Aorta (tissue), 5 donors: ENCODE measurements at places on chromosomes 2 and 18. TPM values are rescaled to one million over a fixed set of nuclear protein-coding genes. Genes with fewer than 3 reads are reported as not detected.

GRCh38 chr2:113201496-113202304 lies 27.9 kb downstream of the PSD4 start:
- H3K4me1 ChIP-seq: no peaks in the 10 kb centered on the region
- DNase-seq: peak; percentile 64
- H3K27me3 ChIP-seq: no peaks in the 10 kb centered on the region
- H3K4me3 ChIP-seq: no peak overlapping the region
- H3K27ac ChIP-seq: no peak overlapping the region

DNA sequence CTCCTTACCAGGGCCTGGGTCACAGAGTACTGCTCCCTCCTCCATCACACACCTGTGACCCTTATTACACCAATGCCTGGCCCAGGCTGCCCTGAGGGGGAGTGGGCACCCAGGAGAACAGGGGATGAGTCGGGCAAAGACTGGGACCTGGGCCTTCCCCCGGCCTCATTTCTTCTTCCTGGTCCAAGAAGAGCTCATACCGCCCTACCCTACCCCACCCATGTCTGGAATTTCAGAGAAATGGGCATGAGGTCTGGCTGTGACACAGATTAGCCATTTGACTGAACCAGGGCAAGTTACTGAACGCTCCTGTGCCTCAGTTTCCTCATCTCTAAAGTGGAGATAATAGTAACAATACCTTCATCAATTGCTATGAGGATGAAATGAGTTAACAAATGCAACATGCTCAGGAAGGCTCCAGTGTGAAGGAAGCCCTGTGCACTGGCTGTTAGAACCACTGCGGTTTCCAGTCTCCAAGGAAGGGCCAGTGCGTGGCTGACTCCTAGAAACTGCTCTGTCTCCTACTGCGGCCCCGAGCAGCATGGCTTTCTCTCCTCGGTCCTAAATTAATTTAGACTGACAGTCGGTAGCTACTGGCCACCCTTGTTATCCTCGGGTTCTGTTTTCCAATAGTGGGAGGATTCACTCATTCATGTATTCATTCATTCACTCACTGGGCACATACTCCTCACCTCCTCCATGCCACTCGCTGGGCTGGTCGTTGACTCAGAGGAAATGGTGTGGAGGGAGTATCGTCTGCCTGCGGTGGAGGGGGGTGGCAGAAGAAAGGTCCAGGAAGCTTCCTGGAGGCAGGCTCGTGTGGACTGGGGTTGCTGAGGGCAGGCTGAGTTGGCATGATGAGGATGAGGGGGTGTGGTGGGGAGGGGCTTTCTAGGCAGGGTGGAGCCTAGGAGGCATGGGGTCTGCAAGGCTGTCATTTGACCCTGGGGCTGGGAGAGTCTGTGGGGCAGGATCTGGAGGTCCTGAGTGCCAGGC lies 175.6 kb downstream of the GLI2 start:
- no peak overlapping the region for H3K4me3 ChIP-seq
- peaks cover 11% of the 10 kb centered on the region for H3K4me1 ChIP-seq
- H3K36me3 ChIP-seq: no peaks in the 10 kb centered on the region
- H3K27ac ChIP-seq: no peak overlapping the region

- no peaks in the 10 kb centered on the region for H3K4me1 ChIP-seq
- H3K4me3 ChIP-seq: no peak overlapping the region
- no peak overlapping the region for H3K27ac ChIP-seq
- H3K36me3 ChIP-seq: no peaks in the 10 kb centered on the region
Observed at GRCh38 chr2:16774091-16774490, 108.5 kb upstream of the CYRIA start.

DNA sequence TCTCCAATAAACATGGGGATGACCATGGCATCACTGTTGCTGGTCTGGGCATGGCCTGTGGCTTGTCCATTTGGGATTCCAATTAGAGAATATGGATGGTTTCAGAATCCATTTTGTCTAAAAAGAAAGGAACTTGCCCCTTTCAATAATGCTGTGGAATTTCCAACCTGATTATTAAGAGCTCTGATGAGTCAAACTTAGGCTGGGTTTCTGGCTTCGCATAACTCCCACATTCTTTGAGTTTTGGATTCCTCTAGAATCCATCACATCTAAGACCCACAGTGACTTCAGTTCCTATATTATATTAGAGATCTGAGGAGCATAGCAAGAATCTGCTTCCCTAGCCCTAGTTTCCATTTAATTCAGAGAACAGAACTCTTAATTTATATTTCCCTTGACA lies 531.5 kb downstream of the TNS1 start:
- no peak for DNase-seq
- H3K4me3 ChIP-seq: no peak overlapping the region
- no peak overlapping the region for H3K27ac ChIP-seq
- no peaks in the 10 kb centered on the region for H3K36me3 ChIP-seq
- no peaks in the 10 kb centered on the region for H3K4me1 ChIP-seq
- no peaks in the 10 kb centered on the region for H3K27me3 ChIP-seq

DNA sequence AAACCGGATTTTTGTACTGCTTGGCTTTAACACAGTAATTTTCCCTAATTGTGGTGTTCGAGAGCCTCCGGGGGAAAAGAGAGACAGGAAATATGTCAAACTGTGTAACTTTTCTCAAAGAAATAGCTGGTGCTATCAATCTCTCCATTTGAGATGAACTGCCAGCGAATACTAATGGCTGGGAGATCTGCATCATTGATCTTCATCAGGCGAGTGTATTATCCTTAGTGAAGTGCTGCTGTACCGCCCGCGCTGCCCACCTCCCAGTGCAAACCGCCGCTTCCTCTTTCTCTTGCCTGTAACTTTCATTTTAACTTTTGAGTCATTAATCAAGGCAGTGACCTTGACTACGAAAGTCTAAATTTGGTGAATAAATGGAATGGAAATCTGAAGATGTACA lies 246.1 kb upstream of the ST6GAL2 start:
- H3K4me3 ChIP-seq: peak overlapping the region; percentile 59
- no peak for DNase-seq

DNA sequence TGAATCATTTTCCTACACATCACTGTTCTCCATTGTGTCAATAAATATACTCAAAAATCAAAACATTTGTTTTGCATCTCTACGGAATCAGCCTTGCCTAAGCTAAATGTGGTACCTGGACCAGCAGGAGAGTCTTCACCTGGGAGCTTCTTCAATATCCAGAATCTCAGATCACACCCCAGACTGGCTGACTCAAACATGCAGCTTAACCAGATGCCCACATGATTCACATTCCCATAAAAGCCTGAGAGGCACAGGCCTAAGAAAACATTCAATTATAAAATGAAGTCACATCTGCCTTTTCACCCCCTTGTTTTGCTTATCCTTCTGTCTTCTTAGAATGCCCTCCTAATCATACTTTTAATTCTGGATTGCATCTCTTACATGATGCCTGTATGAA lies 1045.5 kb upstream of the NXPH2 start:
- H3K4me1 ChIP-seq: no peaks in the 10 kb centered on the region
- no peak overlapping the region for H3K27ac ChIP-seq
- H3K27me3 ChIP-seq: peaks cover under 1% of the 10 kb centered on the region

- no peaks in the 10 kb centered on the region for H3K36me3 ChIP-seq
- DNase-seq: no peak
- H3K4me3 ChIP-seq: no peak overlapping the region
- peaks cover 2% of the 10 kb centered on the region for H3K4me1 ChIP-seq
- H3K27me3 ChIP-seq: no peaks in the 10 kb centered on the region
Observed at GRCh38 chr18:35377875-35378573, 887 bp upstream of the ZNF396 start.

Gene ASPRV1
- total RNA-seq: 1.9 TPM

Gene SP140
- total RNA-seq: 4.1 TPM

Gene CRYBA2
- not detected for total RNA-seq

Gene RGPD4
- total RNA-seq: 0.33 TPM
